GM19239 (cell line): ENCODE measurements at places on chromosomes 16 and 17.
A peak's percentile ranks its signal among the peaks of the same experiment; 100 is the strongest.

DNA sequence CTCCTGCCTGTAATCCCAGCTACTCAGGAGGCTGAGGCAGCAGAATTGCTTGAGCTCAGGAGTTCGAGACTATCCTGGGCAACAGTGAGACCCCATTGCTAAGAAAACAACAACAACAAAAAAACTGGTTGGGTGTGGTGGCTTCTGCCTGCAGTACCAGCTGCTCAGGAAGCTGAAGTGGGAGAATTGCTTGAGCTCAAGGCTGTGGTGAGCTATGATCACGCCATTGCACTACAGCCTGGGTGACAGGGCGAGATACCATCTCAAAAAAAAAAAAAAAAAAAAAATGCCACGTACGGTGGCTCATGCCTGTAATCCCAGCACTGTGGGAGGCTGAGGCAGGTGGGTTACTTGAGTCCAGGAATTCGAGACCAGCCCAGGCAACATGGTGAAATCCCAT lies 34.1 kb downstream of the NME2 start:
- no peak for DNase-seq

GRCh38 chr16:66899945-66900710 lies 18.6 kb downstream of the CDH16 start:
- DNase-seq, result no peak

GRCh38 chr16:64008131-64008530 lies 1113.7 kb downstream of the CDH11 start:
- no peak for DNase-seq

DNA sequence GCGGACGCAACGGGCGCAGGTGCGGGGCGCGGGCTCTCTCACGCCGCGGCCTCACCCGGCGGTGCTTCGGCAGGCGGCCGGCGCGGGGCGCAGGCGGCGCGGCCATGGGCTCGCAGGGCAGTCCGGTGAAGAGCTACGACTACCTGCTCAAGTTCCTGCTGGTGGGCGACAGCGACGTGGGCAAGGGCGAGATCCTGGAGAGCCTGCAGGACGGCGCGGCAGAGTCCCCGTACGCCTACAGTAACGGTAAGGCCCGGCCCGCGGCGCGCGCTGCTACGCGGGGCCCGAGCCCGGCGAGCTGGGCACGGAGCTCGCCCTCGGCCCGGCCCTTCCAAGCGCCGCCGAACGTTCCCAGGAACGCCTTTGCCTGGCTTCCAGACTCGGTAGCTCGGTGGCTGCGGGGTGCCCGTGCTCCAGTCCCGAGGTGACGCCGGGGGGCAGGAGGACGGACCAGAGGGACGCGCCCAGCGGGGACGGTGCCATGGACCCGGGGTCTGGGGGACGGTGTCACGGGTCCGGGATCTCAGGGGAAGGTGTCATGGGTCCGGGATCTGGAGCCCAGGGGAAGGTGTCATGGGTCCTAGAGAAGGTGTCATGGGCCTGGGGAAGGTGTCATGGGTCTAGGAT lies 435 bp downstream of the RAB40C start:
- no peak for DNase-seq

DNA sequence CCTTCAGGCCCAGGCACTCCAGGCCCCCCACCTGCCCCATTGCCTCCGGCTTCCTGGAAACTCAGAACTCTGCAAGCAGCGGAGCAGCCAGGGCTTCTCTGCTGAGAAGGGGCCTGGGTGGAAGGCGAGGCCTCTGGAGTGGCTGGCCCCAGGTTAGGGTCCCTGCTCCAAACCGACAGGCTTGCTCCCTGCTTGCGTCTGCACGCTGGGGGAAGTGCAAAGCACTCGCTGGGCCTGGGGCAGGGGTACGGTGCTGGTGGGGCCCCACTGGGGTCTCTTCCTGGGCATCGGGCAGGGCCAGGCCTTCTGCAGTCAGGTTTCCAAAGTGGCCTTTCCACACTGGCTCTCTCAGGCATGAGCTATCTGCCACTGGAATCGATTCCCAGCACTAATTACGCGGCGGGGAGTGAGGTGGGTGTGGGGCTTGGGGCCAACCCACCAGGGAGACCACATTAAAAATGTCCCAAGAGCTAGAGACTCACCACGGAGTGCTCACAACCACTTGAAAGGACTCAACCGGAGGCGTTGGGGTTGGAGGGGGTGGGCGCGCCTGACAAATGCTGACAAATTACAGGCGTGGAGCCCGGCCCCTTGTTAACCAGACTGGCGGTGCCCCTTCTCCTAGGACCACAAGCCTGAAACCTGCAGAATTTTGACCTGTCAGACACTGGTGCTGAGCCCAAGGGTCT lies 17.9 kb downstream of the FAM83G start:
- no peak for DNase-seq

DNA sequence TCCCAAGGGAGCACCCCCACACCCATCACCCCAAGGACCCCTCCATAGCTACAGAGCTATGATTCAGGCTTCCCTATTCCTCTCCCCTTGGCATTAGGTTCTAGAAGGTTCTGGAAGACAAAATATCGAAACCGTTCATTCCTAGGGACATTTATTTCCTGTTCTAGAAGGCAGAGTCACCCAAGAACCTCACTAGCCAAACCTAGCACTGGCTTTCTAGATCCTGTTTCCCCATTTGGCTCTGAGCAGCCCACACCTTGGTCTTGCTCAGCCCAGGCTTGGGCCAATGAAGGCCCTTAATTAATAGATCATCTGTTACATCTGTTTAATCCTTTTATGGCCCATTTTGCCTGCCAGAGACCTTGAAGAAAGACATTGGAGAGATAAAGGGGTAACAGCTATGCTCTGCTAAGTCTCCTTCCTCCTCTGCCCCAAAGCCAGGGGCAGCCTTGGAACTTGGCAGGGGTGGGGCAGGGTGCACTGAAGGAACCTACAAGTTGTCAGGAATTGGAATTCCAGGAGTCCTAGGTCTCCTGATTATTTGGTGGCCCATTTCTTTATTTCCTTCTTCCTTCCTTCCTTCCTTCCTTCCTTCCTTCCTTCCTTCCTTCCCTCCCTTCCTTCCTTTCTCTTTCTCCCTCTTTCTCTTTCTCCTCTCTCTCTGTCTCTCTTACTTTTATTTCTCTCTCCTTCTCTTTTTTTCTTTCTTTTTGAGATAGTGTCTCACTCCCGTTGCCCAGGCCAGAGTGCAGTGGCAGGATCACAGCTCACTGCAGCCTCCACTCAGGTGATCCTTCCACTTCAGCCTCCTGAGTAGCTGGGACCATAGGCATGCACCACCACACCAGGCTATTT lies 8.7 kb upstream of the FZD2 start:
- DNase-seq, result no peak

DNA sequence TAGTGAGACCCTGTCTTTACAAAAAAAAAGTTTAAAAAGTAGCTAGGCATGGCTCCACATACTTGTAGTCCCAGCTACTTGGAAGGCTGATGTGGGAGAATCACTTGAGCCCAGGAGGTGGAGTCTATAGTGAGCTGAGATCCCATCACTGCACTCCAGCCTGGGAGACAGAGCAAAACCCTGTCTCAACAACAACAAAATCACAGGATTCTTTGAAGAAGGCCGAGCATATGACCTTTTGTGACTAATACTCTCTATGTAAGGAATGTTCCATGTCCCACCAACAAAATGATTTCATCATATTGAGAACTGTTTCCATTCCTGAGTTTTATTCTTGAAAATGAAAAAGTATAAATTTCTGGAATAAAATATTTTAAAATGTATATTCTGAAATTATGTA lies 58.9 kb upstream of the EFCAB3 start:
- DNase-seq, result no peak

GRCh38 chr17:28033972-28034714 lies 8.3 kb upstream of the NLK start:
- no peak for DNase-seq

GRCh38 chr17:15920758-15921239 lies 24.1 kb upstream of the ADORA2B start:
- no peak for DNase-seq

DNA sequence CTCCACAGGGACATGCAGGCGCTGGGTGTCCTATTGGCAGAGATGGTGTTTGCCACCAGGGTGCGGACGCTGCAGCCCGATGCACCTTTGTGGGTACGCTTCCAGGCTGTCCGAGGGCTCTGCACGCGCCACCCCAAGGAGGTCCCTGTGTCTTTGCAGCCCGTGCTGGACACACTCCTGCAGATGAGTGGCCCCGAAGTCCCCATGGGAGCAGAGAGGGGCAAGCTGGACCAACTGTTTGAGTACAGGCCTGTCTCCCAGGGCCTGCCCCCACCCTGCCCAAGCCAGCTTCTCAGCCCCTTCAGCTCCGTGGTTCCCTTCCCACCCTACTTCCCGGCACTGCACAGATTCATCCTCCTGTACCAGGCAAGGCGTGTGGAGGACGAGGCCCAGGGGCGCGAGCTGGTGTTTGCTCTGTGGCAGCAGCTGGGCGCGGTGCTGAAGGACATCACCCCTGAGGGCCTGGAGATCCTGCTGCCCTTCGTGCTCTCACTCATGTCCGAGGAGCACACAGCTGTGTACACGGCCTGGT lies 2.8 kb downstream of the WDR81 start:
- no peak for DNase-seq

- DNase-seq, result no peak
Measured at GRCh38 chr17:61425682-61426481, 26.2 kb downstream of the TBX2 start.

GRCh38 chr17:37519251-37519985 lies 29.7 kb downstream of the DUSP14 start:
- no peak for DNase-seq

- DNase-seq, result peak; percentile 76
Measured at GRCh38 chr17:35879773-35880654, at the start of gene CCL5. TSS of gene CCL5 (minus strand) at chr17:35880360.

GRCh38 chr17:11493936-11494335 lies 104.3 kb upstream of the DNAH9 start:
- no peak for DNase-seq

GRCh38 chr16:30740364-30741251 lies 7.6 kb upstream of the PHKG2 start:
- no peak for DNase-seq

GRCh38 chr17:44314031-44314430 lies 5.6 kb downstream of the RUNDC3A start:
- no peak for DNase-seq

DNA sequence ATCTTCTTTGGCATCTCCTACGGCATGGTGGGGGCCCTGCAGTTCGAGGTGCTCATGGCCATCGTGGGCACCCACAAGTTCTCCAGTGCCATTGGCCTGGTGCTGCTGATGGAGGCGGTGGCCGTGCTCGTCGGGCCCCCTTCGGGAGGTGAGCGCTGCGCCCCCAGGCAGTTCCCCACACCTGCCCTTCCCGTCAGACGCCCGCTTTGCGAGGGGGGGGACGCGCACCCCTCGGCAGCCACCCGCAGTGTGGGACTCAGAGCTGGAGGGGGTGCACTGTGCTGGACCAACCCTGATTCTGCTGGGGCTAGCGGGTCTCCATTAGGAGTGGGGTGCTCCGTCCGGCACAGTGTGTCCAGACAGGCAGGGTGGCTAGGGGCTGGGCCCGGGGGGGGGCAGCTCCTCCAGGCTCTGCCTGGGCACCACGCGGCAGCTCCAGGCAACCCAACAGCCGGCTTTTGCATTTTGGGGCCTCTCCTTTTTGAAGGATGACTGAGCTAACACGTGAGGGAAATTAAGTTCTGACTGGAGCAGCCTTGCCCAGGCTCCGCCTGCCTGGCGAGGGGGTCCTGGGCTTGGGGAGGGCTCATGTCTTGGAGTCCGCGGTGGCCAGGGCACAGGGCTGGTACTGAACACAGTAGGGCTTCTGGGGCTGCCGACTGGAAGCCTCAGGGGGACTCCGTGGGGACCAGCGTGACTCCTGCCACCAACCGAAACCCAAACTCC lies 9.1 kb downstream of the SLC16A3 start:
- no peak for DNase-seq

DNA sequence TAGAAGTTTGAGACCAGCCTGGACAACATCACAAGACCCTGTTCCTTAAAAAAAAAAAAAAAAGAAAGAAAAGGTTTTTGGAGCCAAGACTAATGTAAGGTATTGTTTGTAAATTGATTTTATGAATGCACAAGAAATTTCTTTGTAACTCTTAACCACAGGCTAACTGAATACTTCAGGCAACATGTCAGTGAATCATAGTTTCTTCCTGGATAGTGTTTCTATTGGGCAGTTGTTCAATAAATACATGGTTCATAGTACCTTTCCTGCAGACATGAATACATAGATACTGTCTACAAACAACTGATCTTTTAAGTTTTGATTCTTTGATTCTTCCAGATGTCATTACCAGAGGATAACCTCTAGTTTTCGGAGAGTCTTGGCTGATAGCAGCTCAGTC lies 11.6 kb downstream of the DDX42 start:
- DNase-seq, result no peak

GRCh38 chr17:32831627-32832243 lies 45.2 kb downstream of the MYO1D start:
- DNase-seq, result no peak

- DNase-seq, result no peak
Measured at GRCh38 chr17:45091778-45092425, 30.8 kb downstream of the NMT1 start.

- no peak for DNase-seq
Measured at GRCh38 chr17:57853695-57854094, 3.9 kb upstream of the MRPS23 start.

DNA sequence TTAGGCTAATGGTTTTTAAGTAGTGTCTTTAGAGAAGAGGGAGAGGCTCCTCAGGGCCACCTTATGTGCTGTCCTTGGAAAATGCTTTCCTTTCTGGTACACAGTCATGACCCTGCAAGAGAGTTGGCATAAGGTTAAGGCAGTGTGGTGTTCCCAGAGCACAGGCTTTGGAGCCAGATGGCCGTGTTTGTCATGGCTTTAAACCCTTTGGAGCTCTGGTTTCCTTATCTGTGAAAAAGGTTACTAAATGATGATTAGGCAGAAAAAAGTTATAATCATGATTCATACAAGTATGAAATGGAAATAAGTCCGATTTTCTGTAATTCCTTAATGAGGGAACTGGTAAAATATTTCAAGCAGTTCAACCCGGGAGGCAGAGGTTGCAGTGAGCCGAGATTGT lies 13.2 kb downstream of the UTP4 start:
- DNase-seq, result no peak
